ENCODE measurements at places on chromosomes 5 and 9.
A peak's percentile ranks its signal among the peaks of the same experiment; 100 is the strongest.

GRCh38 chr9:92359394-92359995, 33.7 kb downstream of the CENPP start:
- peak; percentile 9 for DNase-seq

DNA sequence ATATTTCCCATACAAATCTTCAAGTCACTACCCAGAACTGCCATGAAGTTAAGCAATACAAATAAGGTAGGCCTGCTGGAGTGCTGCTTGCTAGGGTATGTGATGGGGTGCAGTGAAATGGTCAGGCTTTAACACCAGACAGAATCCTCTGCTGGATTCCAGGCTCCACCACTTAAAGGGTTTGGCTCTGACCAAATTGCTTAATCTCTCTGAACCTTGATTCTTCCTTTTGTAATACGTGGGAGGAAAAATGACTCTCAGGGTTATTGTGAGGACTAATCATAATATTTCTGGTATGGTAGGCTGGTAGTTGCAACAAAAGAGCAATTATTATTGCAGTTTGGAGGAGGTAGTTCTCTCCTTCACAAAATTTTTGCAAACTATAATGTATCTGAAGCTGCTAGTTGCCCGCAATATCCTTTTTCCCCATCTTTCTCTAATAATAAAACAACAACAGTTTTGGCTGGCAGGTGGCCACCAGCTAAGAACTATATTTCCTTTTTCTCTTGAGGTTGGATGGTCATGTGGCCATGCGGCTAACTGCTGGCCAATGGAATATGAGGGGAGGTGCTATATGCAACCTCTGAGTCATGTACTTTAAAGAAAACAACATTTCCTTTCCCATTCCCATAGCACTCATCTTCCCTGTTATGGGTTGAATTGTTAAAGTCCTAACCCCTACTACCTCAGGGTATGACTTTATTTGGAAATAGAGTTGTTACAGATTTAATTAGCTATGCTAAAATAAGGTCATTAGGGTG, 44.1 kb downstream of the CCL28 start:
- peak; percentile 20 for DNase-seq

- DNase-seq, result no peak
These were observed 71.4 kb upstream of the MOCS2 start for GRCh38 chr5:53180991-53181390.

- no peak for DNase-seq
These were observed 574.5 kb upstream of the ARRDC3 start for GRCh38 chr5:91957666-91958065.

DNA sequence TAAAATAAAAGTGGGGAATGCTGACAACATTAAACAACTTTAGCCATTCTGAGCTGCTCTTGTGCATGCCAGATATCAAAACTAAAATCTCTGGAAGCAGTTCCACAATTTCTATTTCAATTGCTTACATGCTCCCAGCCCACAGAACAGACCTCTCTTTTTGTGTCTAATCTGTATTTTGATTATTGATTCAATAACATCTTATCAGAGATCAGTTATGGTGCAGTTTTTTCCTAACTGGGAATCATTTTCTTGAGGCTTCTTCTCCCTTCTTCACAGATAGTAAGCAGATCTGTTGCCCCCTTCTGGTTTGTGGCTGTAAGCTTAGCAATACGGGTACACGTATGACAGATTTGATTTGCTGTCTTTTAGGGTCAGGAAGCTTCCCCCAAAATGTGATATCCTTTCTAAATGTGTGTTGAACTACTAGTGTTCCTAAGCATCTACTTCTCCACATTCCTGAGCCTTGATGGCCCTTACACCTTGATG, 39.4 kb downstream of the MRPS27 start:
- DNase-seq, result no peak

GRCh38 chr5:135567661-135568060, 11.1 kb downstream of the CXCL14 start:
- DNase-seq, result no peak

GRCh38 chr9:85516455-85516854, 225.3 kb downstream of the AGTPBP1 start:
- DNase-seq, result no peak

DNA sequence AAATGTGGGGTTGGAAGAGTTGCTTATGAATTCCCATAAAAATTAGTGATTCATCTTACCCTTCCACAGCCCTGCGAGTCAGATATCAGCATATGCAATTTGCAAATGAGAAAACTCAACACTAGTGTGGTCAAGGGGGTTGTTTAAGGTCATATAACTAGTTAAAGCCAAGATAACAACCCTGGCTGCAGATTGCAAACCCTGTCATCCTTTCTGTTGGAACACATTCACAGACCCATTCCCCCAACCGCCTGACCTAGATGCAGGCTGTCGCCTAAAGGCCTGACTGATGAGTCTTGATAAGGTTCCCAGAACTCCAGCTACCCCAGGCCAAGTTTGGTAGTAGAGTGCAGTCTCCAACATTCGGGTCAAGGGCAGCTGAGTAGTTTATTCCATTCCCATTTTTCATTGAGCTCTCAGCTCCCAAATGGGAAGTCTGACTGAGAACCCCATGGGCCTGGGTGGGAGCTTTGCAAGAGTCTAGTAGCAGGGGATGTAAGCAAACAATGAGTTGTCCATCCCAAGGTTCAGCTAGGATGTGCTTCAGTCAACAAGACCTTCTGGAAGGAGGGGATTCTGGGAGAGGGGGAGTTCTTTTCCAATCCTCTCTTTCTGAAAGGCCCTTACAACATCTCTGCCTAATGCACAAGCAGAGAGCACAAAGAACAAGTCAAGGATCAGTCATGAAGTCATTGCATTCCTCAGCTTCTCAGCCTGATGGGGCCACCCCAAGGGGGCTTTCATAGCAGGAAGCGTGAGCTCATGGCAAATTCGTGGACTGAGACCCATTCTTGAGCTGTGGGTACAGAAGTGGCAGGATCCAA, 40.3 kb downstream of the ADAM19 start:
- DNase-seq, result no peak

DNA sequence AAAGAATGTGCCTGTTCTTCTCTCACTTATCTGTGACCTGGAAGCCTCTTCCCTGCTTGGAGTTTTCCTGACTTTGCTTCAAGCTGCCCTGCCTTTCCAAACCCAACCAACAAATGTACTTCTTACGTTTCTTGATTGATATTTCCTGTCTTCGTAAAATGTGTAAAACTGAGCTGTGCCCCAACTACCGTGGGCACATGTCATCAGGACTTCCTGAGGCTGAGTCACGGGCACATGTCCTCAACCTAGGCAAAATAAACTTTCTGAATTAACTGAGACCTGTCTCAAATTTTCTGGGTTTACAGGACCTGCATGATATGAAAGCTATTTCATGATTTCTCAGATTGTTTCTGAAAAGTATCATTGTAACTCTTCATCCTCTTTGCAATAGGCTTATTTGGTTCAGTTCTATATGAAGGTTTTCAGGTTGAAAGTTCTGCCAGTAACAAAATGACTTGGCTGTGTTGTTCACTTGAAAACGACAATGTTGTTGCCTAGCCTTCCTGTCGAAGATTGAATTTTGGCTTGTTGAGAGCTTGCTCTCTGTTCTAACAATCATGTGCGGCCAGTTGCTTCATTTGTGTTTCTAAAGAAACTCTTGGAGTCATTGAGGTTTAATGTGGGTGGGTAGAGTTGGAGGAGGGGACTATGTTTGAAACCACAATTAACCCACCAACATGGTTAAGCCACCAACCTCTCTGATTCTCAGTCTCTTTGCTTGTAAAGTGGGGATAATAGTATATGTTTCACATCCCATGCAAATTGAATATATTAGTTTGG, 145.6 kb downstream of the FBXL7 start:
- DNase-seq, result no peak

- DNase-seq, result no peak
These were observed 52.4 kb upstream of the CTXN3 start for GRCh38 chr5:127596501-127596900.

GRCh38 chr5:145554399-145554798, 280.7 kb downstream of the PRELID2 start:
- no peak for DNase-seq

DNA sequence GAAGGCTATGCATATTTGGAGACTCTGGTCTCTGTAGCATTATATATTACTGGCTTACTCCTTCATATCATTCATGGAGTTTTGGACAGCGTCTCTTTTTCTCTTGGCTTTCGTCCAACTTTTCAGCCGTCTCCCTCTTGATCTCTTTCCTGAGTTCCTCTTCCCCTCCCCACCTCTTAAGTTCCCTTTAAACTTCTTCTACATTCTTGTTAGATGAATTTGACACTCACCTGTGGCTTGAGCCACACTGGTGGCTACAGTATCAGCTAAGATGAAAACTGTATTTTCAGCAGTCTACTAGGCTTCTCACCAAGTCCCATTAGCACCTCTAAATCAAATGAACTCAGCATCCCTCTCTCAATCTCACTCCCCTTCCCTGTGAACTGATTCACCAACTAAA, 128.1 kb downstream of the STARD4 start:
- DNase-seq, result no peak

GRCh38 chr9:109439378-109440116, 58.6 kb downstream of the PTPN3 start:
- DNase-seq, result no peak

- no peak for DNase-seq
These were observed 43.6 kb downstream of the ROPN1L start for GRCh38 chr5:10485142-10485795.

- no peak for DNase-seq
These were observed 123.5 kb upstream of the RAPGEF1 start for GRCh38 chr9:131863306-131863896.

DNA sequence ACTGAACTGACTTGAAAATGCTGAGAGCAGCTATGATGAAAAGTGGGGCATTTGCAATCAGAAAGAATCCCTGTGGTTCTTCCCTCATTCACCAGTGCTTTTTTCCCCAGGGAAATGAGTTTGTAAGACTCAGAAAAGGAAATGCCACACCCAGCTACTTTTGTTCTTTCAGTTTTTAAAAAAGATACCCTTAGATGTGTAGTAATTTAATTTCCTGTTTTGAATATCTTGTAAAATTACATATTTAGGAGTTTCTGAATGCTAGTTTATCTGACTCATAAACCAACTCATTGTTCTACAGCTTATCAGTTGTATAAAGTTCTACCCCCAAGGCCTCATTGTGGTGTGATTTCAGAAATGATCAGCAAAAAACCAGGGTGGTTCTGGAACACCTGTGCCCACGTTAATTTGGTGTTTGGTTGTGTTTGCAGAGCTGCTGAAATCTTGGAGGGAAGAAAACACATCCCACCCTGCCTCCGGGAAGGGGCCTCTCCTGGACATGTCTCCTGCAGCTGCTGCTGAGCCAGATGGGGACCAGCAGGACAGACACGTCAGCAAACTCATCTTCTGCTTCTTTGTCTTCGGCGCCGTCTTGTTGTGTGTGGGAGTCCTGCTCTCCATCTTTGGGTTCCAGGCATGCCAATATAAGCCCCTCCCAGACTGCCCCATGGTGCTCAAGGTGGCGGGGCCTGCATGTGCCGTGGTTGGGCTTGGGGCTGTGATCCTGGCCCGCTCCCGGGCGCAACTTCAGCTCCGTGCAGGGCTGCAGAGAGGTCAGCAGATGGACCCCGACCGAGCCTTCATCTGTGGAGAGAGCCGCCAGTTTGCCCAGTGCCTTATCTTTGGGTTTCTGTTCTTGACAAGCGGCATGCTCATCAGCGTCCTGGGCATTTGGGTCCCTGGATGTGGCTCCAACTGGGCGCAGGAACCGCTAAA, 2.8 kb downstream of the TMEM171 start:
- peak; percentile 77 for DNase-seq

DNA sequence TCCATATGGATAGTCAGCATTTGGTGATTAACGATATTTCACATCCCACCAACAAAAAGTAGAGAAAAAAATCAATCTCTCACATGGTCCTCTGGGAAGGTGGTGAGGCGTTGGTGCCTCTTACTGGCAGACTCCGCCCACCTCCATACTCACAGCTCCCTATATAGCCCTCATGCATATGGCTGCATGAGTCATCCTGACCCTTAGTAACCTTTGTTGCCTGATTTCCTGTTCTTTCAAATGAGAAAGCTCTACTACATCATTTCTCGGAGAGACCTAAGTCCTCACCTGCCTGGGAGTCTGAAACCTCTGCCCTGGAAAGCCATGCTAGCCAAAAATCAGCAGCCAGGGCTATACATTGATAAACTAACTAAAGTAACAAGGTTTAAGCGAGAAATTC, 33.3 kb upstream of the ABCA1 start:
- peak; percentile 92 for DNase-seq

- DNase-seq, result no peak
These were observed 21.1 kb upstream of the NOTCH1 start for GRCh38 chr9:136566901-136567300.

Measured in inflammatory macrophage treated with lipopolysaccharide for 1 hour (primary cell).